Coronary artery (tissue), 2 donors: ENCODE measurements at places on chromosomes 1 and 21.

DNA sequence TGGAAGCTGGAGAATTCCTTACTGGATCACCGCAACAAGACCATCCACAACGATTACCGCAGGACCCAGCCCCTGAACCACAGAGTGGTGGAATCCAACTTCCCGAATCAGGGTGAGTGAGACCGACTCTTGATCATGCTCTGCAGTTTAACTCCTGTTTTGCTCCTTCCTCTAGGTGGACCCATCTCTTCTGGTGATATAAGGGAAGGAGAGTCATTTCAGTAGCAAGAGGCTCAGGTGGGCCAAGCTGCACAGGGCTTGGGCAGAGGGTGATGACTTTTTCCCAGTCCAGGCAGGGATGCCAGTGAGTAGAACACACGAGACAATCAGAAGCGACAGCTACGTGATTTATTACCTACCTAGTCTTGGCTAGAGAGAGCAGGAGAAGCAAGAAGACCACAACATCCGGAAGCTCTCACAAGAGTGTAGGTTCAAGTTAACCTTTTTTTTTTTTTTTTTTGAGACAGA, 25.2 kb downstream of the CA6 start:
- no peak for DNase-seq

- DNase-seq, result no peak
Measured at GRCh38 chr1:116152950-116153691, 41.9 kb downstream of the MAB21L3 start.

DNA sequence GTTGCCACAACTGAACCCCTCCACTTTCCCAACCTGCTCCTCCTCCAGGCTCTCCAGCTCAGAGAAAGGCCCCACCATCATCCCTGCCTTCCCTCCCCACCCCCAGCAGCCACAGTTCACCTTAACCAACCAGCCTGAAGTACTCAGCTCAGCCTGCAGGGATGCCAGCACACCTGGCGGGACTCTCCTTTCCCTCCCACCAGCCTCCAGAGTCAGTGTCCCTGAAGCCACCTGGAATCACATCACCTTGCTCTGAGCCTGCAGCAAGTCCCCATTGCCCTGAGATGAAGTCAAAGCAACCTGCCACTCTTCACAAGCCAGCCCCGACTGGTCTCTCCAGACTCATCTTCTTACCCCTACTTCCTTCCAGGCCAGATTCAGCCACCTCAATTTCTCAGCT, 26.2 kb upstream of the ZC3H12A start:
- no peak for DNase-seq

DNA sequence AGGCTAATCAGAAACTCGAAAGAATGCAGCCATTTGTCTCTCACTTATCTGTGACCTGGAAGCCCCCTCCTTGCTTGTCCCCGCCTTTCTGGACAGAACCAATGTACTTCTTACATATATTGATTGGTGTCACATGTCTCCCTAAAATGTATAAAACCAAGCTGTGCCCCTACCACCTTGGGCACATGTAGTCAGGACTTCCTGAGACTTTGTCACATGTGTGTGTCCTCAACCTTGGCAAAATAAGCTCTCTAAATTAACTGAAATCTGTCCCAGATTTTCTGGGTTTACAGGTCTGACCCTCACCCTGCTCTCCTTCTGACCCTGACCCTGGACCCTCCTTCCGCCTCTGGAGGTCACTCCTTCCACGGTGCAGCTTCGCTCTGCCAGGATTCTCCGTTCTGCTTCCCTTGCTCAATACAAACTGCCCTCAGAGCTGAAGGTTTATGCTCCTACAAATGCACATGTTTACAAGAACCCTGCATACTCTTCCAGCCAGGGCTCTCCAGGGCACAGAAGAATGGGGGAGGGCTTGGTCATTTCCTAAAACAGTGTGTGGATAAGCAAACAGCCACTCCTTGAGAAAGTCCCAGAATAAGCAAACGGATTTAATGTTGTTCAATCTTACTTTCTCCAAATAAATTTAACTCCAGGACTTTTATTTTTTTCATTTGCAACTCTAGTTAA, 160.5 kb downstream of the ACTL8 start:
- DNase-seq, result no peak

GRCh38 chr21:31416465-31416864, 72.4 kb upstream of the TIAM1 start:
- no peak for DNase-seq

DNA sequence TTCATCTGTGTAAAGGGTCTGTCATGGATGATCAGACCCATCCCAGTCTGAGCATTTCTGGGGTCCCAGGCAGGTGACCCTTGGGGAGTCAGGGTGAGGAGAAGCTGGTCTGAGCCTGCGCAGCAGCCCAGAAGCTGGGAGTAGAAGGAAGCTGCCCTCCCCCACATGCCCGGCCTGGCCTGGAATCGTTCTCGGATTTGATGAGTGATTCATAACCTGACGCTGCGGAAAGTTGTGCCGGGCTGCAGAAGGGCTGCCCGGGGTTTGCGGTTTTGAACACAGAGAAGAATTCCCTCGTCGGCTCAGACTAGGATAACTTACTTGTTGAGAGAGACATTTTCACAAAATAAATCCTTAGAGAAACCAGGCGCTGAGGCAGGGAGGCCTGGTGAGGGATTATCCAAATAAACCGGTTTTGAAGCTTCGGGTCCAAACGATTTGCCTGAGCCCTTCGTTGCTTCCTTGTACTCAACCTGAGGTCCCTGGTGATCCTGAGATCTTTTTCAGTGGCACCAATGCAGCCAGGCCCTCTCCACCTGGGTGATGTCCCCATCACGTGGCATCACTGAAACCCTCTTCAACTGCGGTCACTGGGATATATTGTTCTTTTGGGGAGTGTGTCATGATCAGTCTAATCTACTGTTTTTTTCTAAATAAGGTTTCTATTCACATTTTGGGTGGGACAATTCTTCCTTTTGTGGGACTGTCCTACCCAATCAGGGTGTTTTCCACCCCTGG, 29.2 kb downstream of the EPHB2 start:
- DNase-seq, result no peak

DNA sequence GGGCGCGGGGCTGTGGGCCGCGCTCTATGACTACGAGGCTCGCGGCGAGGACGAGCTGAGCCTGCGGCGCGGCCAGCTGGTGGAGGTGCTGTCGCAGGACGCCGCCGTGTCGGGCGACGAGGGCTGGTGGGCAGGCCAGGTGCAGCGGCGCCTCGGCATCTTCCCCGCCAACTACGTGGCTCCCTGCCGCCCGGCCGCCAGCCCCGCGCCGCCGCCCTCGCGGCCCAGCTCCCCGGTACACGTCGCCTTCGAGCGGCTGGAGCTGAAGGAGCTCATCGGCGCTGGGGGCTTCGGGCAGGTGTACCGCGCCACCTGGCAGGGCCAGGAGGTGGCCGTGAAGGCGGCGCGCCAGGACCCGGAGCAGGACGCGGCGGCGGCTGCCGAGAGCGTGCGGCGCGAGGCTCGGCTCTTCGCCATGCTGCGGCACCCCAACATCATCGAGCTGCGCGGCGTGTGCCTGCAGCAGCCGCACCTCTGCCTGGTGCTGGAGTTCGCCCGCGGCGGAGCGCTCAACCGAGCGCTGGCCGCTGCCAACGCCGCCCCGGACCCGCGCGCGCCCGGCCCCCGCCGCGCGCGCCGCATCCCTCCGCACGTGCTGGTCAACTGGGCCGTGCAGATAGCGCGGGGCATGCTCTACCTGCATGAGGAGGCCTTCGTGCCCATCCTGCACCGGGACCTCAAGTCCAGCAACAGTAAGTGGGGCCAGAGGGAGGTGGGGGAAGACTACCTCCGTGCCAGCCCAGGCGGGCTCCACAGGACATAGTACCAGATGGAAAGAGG, 808 bp downstream of the MAP3K21 start:
- no peak for DNase-seq

DNA sequence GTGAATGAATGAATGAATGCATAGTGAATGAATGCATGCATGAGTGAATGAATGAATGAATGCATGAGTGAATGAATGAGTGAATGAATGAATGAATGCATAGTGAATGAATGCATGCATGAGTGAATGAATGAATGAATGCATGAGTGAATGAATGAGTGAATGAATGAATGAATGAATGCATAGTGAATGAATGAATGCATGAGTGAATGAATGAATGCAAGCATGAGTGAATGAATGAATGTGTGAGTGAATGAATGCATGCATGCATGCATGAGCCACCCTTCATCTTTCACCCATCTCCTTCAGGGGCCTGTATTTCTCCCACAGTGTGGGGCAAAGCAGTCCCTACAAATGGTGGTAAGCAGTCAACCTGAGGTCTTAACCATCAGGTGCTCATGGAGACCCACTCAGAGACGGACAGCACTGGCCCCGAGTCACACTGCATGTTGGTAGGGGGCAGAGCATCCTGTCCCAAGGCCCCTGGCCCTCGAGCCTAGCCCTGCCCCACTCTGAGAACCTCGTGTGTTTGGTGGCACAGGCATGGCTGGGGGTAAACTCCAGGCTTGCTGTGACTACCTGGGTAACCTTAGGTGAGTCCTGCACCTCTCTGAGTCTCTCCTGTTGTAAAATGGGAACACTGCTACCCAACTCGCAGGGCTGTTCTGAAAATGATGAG, 28.0 kb upstream of the PAX7 start:
- no peak for DNase-seq

GRCh38 chr1:204647114-204647804, 38.3 kb downstream of the LRRN2 start:
- DNase-seq, result no peak

DNA sequence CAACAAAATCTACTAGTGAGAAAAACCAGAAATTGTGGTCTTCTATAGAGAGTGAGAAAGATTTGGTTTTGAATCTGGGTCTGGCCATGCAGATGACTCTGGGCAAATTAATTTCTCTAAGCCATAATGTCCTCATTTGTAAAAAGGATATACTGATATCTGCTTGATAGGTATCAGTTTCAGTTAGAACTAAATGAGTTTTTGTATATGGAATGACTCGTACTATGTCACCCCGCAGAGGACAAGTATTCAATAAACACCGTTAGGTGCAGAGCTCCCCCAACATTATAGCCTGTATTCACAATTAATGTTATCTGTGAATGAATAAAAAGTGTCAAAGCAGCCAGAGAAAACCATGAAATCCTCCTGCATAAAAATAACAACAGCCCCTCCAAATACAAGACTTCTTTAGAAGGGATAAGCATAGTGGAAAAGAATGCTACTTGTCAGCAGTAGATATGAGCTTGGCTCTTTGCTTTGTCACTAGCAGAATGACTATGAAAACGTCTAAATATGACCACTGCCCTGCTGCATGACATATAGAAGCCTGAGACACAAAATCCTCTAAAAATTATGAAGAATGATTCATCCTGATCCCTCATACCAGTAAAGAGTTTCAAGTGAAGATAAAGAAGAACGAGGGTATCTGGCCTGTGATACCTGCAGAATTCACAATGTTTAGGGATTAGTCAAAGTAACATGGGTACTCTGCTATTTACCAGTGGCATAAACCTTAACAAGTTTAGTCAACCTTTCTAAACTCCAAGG, 17.8 kb downstream of the SCAF4 start:
- DNase-seq, result no peak

GRCh38 chr1:20180844-20181207, 5.1 kb upstream of the UBXN10 start:
- DNase-seq, result no peak

GRCh38 chr1:47440599-47441081, 2.8 kb downstream of the FOXD2 start:
- no peak for DNase-seq

GRCh38 chr21:33039536-33039935, 13.8 kb downstream of the OLIG2 start:
- DNase-seq, result no peak

DNA sequence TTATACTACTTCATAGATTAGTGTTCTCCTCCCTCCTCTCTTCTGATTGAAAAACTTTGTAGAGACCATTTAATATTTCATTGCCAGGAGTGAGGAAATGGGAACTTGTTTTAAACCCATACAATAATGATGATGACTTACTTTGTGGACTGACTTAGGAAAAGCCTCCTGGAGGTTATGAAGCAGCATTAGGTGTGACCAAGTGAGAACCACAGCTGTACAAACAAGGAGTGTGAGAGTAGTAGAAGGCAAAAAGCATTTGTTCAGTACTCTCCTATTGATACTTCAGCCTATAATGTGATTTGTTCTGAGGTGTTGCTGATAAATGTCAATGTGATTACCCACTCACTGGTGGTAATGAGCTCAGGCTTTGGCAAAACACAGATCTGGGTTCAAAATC, 8.4 kb downstream of the TIPRL start:
- no peak for DNase-seq

GRCh38 chr1:202317941-202318925, 23.5 kb downstream of the UBE2T start:
- no peak for DNase-seq
